ENCODE measurements at places on chromosomes 3 and 15.
A peak's percentile ranks its signal among the peaks of the same experiment; 100 is the strongest.

DNA sequence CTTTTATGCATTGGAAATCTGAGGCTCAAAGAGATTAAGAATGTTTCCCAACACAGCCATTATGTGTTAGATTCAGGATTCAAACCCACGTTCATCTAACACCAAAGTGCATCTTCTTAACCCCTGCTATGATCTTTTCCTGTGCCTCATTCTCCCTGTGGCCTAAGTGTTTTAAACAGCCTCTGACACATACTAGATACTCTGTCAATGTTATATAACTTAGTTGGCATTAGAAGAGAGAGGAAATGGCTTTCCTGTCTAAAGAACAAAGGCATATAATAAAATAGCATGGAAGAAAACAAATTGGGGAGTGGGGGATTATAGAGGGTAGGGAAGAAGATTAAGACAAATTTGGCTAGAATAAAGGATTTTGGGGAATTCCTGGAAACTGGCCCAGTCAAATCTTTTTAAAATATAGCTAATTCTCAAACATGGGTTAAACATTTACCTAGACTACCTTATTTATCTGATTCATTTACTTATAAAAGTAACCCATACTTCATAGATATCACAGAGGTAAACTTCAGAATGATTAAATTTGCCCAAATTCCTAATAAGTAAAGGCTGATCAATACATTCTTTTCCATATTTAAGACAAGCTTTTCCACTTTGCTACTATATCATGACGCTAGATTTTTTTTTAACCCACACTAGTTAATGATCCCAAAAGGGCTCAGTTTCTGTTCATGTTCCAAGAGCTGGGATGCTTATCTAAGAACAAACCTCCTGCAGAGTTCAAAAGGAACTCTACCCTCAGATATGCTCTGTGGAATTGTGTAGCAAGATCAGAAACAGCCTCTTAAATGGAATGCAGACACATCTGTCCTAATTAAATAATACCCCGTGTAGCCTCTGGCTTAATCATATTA, 122.9 kb upstream of the PTPRG start:
- no peak for DNase-seq

- DNase-seq: no peak
Observed at GRCh38 chr15:101131489-101132389, 120.1 kb downstream of the CHSY1 start.

- DNase-seq: peak; percentile 22
Observed at GRCh38 chr3:27681249-27681748, 40.8 kb downstream of the EOMES start.

DNA sequence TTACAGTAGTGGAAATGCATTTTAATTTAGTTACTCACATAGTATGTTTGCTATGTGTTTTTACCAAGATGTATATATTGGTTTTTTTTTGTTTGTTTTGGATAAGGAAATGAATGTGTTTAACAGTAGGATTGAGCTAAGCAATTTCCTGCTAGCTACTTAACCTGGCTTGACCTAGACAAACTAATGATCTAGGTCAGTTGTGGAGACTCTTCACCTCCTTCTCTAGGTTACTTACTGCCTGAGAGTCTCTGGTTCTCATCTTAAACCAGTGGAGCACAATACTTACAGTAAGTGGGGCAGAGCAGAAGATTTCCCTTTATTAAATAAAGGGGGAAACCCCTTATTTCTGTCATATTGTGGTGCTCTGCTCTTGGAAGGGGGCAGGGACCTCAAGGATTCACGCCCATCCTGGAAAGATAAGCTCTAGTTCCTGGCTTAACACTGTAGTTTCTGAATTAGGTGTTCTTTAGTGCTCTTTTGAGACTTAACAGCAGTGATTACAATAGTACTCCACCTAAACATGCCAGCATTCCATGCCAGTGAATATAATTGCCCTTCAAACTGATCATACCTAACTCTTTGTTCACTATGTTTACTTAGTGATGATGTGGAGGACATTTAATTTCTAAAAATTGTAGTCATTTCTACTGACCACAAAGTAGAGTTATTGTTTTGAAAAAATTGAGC, 79.9 kb downstream of the UBP1 start:
- no peak for DNase-seq

GRCh38 chr15:60389261-60390077, 8.3 kb downstream of the ANXA2 start:
- DNase-seq: no peak

DNA sequence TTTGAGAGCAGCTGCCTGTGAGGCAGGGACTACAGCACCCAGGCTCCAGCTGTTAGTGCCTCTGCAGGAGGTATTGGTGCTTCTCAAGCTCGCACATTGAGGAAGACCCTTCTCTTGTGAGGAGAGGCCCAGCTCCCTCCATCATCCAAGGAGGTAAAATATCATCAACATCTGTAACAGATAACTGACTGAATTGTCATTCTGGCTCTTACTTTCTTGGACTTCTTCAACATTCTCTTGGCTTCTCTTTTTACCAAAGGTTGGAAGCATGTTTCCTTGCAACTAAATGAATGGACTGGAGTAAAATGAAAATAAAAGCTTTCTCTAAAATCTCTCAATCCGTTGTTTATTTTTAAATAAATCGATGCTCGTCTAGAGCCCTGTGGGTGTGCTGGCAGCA, 53.1 kb upstream of the PXYLP1 start:
- no peak for DNase-seq

- DNase-seq: no peak
Observed at GRCh38 chr3:167684388-167684993, 30.7 kb upstream of the WDR49 start.

- no peak for DNase-seq
Observed at GRCh38 chr3:111926266-111926676, 52.6 kb upstream of the ABHD10 start.

DNA sequence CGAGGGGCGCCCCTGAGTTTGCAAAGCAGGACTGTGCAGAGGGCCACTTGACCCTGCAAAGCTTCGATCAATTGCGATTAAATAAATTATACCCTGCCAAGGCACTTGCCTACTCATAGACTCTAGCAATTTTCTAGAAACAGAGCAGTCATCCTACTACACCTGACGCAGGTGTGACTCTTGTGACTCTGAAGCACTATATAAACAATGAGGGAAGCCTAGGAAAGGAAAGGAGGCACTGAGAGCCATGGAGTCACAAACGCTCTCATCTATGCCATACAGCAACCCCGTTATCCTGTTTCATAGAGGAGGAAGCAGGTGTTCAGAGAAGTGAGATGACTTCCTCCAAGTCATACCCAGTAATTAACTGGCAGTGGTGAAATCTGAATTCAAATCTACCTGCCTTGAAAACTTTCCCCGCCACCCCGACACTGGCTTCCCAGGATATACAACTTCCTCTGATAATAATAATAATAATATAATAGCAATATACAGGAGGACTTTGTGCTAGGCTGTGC, 14.4 kb downstream of the ARHGEF3 start:
- no peak for DNase-seq

DNA sequence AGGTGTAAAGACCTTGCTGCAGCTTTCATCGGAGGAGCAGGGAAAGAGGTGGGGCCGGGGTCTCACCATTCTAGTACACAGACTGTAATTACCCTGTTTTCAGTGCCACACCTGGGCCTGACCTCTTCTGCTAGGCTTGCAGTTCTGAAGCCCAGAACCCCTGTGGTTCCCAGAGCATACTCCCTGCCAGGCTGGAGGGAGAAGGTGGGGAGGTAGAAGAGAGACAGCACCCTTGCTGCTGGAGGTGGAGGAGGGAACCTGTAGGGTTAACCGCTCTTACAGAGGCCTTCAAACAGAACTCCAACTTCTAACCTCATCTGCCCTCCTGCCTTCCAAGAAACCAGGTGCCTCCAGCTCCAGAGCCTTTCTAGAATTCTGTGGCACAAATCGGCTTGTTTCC, 27.0 kb downstream of the PCOLCE2 start:
- DNase-seq: no peak

DNA sequence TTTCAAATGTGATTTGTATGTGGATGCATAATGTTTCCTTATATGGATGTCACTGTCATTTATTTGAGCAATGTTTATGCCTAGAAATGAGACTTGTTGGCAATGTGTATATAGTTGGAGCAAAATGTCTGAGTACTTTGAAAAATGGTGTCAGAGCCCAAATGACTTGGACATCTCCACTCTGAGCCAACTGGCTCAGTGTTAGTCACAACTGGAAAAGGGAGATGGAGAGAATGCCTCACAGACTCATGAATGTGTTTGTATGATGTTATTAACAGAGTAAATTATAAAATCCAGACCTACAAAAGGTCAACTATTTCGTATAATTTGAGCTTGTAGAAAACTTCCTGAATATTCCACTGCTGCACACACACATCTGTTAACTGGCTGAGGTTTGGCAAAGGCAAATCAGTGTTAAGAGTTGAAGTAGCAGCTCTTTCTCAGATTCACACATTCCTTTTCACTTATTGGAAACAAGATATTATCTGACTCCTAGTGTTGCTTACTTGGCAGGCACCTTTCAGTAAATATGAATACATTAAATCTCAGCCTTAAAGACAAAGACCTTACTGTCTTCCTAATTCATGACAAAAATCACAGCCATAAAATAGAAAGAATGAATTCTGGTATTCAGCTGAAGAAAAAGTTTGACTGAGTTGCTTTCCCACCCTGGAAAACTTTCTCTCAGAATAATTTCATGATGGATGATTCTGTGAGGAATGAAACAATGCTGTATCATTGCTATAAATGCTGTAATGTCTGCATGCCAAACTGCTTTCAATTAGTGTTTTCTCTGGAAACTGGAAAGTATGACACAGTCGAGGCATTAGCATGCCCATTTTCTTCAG, 27.0 kb downstream of the ADIPOQ start:
- no peak for DNase-seq

- DNase-seq: peak; percentile 85
Observed at GRCh38 chr15:31391687-31392671, 65.3 kb downstream of the KLF13 start.

GRCh38 chr3:119639494-119640350, 20.7 kb downstream of the POPDC2 start:
- no peak for DNase-seq

GRCh38 chr3:182485301-182485700, 308.0 kb upstream of the ATP11B start:
- DNase-seq: no peak

GRCh38 chr15:34359416-34359815, 7.6 kb downstream of the LPCAT4 start:
- DNase-seq: no peak

DNA sequence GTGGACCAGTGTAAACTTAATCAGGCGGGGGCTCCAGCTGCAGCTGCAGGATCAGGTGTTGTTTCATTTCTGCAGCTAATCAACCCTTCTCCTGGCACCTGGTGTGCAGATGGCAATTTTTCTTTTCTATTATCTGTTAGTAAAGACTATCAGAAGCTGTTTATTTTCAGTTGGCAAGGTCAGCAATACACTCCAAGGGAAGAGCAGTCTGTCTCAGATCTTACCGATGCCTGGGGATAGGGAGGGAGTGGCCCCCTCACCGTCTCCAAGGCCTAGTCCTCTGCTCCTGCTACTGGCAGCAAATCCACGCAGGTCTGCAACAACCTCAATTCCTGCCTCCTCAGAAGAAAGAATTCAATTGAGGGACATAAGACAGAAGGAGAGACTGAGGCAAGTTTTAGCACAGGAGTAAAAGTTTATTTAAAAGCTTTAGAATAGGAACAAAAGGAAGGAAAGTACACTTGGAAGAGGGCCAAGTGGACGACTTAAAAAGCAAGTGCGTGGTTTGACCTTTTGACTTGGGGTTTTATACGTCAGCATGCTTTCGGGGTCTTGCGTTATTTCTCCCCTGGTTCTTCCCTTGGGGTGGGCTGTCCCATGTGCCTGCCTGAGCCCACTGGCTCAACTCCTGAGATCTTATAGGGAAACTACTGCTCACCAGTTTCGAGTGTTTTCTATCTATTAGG, 9.2 kb downstream of the CCRL2 start:
- no peak for DNase-seq

DNA sequence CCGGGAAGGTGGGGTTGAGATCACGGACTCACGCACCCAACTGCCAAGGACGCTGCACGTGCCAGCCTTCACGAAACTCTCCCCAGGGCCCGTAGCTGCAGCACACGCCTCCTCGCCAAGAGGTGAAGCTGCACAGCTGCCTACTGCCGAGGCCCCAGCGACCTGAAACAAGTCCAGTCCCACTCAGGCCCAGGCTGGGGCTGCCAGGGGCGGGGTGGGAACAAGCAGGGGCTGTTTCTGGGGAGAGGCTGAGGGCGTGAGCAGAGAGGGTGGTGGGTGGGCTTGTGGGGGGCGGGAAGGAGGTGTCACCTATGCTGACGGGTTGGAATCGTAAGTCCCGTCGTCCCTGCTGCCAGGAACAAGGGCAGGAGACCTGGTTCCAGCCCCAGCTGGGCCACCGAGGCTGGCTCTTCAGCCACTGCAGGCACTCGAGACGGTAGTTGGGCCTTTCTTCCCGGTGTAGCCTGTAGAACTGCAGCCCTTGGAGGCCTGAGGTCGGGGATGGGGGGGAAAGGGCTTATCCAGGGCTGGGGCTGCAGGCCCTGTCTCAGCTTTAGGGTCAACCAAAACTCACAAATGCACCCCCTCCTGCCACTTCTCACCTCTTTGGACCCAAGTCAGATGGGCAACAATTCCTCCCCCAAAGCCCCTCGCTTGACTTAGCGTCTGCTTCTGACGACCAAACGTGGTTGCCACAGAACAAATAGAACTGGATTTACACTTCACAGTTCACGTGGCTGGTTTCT, 44.4 kb downstream of the MUC20 start:
- DNase-seq: no peak

- DNase-seq: no peak
Observed at GRCh38 chr3:17494117-17494809, 248.2 kb downstream of the TBC1D5 start.

DNA sequence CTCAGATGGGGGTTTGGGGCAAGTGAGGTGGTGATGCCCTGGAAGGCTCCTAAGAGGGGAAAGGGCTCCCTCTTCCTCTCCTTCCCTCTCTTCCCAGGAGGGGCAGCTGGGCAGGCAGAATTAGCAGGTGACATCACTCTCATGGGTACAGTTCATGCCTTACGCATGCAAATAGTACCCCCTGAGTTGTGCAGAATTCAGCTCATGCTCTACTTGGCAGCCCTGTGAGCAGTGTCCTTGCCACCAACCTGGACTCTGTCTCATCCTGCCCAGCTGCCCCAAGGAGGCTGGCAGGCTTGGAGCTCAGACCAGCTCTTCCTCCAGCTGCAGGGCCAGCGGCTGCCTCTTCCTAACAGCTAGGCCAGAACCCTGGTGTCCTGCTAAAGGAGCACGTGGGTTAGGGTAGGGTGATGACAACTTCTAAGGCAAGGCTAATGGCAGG, 3.3 kb downstream of the CHAC1 start:
- no peak for DNase-seq

GRCh38 chr3:183460081-183461055, 31.9 kb upstream of the MCF2L2 start:
- DNase-seq: no peak

DNA sequence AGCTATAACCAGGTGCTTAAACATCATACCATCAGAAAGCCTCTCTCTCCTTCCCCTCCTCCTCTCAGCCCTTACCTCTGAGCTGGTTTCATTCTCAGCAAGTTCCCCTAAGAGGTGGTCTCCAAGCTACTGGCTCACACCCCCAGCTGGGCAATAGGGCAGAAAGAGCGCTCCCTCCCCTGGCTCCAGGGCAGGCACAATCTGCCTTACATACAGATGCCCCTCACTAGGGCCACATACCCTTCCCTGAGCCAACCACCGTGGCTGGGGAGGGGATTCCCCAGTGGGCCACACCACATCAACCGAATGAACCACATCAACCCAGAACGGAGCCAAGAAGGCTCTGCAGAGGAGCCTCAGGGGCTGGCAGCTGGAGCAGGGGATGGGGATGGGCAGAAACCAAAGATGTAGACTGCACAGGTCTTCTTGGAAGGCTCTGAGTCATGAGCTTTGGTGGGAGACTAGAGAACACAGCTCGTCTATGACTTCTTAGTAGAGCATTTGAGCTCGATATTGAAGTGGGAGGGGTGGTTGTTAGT, 4.6 kb upstream of the FBLN2 start:
- no peak for DNase-seq

GRCh38 chr3:54138937-54139547, 16.7 kb downstream of the CACNA2D3 start:
- no peak for DNase-seq

Data from GM12891 (cell line).